Activated T-helper 17 cell treated with anti-CD3 and anti-CD28 coated beads, Interleukin-2, amount 50 U/mL, for 72 hours (primary cell): ENCODE measurements at places on chromosomes 1 and 21. TPM values are rescaled to one million over a fixed set of nuclear protein-coding genes. Genes with fewer than 3 reads are reported as not detected.
A peak's percentile ranks its signal among the peaks of the same experiment; 100 is the strongest.

DNA sequence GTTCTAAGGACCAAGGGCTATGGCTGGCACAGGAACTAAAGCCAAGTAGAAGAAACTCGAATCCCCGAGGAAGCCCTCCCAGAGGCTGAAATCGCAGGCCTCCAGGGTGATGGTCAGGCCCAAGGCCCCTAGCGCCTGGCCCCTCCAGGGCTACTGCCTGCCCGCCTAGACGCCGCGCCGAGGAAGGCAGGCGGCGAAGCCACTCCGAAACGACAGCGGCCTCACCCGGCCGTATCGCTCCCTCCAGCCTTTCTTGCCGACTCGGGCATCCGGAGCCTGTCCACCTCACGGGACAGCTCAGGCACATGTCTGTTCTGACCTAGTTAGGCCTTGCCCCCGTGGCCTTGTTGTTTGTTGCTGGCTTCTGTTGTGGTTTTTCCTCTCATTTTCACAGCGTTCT, 9.7 kb upstream of the LHX8 start:
- no peak for ATAC-seq

DNA sequence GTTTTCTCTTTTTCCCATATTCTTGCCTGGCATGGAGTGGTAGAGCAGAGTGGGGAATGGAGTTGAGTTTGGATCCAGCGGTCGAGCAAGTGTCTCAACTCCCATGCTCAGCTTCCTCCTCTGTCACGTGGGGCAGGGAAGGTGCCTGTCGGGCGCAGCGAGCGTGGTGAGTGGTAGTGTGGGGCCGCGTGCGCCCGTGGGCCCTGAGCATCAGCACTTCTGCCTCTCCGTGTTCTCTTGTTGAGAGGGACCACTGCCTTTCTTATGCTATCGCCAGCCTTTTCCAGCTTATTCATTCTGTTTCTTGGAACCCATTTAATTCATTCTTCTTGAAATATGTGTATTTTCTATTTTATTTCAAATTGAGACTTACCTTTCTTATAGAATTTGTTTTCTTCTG, 65.1 kb downstream of the ADARB1 start:
- ATAC-seq: no peak

DNA sequence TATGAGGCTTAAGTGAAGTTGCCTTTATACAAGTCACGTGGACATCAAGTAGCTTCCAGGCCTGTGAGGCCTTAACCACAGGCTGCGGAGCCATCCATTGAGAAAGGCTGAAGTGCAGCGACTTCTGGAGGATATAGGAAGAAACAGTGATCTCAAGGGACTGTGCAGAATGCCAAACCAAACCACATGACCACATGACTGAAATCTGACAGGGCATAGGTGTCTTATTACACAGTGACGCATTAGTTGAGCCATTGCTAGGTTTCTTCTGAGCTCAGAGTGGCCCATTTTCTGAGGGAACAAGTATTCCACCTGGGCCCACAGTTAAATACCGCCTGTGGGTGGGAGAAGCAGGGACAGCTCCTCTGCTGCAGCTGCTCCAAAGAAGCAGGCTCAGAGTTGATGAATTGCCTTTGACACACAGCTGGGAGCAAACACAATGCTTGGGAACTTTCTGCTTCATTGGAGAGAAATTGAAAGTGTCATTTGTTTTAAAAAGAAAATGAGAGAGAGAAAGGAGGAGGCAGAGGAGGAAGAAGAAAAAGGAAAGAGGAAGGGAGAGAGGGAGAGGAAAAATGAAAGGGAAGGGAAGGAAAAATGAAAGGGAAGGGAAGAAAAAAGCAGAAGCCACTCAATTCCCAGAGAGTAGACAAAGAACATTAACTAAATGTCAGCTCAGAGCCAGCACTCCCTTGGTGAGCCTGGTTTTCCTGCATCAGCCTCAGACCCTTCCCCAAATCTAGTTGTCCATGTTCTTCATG, 94.4 kb downstream of the COLGALT2 start:
- ATAC-seq: peak; percentile 51

- no peak for ATAC-seq
These were observed 277.1 kb upstream of the NCAM2 start for GRCh38 chr21:20721151-20721550.

DNA sequence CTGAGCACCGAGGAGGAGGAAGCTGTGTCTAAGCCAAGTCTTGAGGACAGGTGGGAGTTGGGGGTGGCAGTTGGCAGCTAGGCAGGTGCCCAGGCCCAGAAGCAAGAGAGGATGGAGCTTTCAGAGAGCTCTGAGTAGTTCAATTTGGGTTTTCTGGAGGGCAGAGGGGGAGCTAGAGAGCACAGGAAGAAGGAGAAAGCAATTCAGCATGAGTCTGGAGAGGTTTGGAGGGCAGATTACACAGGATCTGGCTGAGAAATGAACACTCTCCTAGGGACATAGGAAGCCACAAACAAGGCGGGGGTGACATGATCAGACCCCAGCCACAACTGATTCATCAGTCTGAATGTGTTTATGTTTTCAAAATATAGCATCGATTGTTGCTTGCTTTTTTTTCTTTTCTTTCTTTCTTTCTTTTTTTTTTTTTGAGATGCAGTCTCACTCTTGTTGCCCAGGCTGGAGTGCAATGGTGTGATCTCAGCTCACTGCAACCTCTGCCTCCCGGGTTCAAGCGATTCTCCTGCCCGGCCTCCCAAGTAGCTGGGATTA, 23.8 kb downstream of the PTPRF start:
- peak; percentile 89 for ATAC-seq

DNA sequence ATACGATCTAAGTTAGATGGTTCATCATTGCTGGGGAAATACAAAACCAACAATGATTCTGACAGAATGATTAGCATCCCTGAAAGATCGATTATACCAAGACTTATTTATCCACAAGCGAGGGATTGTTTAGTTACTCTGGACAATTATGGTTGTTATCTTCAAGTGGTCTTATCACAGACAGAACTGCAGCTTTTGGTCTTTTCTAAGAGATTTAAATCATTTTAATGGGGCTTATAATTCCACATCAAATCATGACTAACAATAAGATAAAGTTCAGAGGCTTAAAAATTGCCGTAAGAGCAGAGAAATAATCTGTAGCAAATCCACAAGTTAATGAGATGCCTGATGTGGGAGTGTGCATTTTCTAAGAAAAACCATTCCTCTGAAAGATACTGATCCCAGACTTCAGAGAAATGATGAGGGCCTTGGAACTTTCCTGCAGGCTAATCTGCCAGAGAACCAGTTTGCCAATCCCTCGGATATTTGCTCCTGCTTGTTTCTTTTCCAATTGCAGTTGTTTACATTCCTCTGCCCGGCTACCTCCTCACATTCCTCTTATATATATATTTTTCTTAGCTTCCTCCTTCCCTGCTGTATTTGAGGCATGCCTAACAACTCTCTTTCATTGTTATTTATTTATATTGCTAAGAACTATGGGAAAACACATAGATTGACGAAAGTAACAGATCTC, 134.8 kb downstream of the BACH1 start:
- no peak for ATAC-seq

DNA sequence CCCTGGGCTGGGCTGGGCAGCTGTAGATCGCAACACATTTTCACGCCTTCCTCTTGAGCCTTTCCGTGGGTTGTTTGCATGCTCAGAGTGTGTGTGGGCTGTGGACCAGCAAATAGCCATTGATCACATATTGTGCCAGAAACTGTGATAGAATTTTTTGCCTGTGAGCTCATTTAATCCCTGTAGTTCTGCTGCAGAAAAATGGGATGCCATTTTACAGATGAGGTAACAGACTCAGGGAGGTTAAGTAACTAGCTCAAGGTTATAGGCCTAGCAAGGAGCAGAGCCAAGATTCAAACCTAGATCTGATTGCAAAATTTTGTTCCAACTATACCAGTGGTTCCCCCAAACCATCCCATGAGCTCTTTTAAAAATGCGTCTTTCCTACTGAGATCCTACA, 10.5 kb downstream of the SPATA46 start:
- no peak for ATAC-seq

DNA sequence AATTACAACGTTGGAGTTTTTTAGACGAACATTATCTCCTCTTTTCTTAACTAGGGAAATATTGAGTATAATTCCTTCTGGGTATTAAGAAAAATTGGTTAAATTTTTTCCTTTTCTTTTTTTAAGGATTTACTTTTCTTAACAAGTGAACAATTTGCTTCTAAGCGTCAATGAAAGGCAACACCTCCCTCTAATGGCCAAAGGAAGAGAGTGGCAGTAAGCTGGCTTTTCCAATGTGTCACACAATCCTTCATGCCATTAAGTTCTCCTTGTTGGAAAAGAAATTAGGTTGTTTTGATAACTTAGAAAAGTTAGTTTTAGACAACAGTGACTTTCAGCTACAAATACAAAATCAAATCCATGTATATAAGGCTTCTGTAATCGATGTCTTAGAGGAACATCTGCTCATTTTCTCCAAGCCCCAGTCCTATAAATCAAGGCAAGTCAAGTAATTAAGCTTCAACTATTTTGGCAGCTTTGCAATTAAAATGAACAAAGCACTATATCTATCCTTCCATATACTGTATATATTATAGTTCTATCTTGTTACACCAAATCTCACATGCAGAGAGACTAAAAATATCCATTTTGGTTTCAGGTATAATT, 62.8 kb downstream of the EDEM3 start:
- ATAC-seq: no peak

- ATAC-seq: no peak
These were observed 3.4 kb downstream of the SEMA6C start for GRCh38 chr1:151143057-151143435.

GRCh38 chr1:67204298-67204980, 38.2 kb downstream of the IL23R start:
- no peak for ATAC-seq

DNA sequence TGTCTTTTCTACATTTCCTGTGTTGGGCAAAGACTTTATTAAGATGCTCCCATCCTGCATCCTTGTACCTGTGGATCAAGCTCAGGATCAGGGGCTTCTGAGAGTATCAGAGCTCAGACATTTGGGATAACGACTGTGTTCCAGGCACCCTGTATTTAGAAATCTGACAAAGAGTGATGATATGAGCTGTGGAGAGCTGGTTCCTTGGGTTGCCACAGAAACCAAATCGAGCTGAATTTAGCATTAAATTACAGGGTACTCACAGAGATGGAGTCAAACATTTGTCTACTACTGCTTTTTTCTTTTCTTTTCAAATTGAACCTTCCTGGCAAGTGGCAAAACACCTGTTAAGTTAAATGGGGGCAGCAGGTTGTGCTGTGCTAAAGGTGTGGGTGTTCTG, 110.6 kb downstream of the XCL2 start:
- no peak for ATAC-seq

- ATAC-seq: no peak
These were observed 158.1 kb downstream of the RUNX1 start for GRCh38 chr21:34890724-34891612.

- no peak for ATAC-seq
These were observed 32.7 kb downstream of the S100A10 start for GRCh38 chr1:151960780-151961513.

DNA sequence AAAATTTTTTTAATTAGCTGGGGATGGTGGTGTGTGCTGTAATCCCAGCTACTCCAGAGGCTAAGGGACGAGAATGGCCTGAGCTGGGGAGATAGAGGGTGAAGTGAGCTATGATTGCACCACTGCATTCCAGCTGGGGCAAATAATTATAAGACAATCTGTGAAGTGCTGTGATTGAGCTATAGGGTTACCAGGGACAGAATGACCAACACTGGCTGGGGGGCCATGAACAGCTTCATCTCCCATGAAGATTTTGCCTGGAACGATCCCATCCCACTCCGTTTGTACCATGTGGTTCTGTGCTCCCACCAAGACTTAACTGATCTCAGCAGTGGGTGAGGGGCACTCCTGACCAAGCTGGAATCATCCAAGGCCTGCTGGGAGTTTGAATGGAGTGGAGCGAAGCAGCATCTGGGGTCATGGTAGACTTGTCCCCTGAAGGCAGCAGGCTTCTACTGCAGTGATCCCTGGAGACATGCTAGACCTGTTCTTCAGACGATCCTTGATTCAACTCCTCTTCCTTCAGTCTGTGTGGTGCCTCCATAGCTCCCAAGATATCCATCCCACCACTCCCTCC, 53.6 kb upstream of the CTPS1 start:
- no peak for ATAC-seq

- no peak for ATAC-seq
These were observed 330.6 kb downstream of the DSCAM start for GRCh38 chr21:40516335-40516734.

- no peak for ATAC-seq
These were observed 104.2 kb upstream of the CASZ1 start for GRCh38 chr1:10900691-10901090.

DNA sequence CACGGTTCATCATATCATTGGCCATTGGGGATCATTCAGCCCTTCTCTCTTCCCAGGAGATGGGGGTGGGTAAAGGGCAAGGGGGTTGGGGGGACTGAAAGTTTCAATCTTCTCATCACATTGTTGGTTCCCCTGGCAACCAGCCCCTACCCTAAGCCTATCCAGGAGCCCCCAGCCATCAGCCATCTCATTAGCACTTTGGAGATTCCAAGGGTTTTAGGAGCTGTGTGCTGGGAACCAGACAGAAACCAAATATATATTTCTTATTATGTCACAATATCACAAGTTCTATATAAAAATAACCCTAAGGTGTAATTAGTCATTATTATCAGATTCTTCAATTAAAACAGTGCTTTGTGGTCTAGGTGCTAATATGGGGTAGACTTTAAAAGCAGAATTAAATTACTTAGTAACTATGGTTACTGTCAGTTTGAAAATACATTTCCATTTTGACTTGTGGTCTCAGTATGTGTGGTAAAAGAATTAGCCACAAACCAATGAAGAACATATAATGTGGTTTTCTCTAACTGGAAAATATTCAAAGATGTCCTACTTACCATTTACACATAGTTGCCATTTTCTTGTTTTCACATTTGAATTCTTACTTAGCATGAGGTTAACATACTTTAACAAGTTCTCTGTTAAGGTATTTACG, 28.1 kb downstream of the IL23R start:
- ATAC-seq: peak; percentile 29

IFI6 gene
- 32.3 TPM for total RNA-seq

LCE2A gene
- not detected for total RNA-seq

RGS7 gene
- not detected for total RNA-seq

RNF186 gene
- total RNA-seq: not detected

FCER1G gene
- 2.2 TPM for total RNA-seq

RNF223 gene
- not detected for total RNA-seq

FAM20B gene
- total RNA-seq: 30.9 TPM

PTGER3 gene
- not detected for total RNA-seq

PCSK9 gene
- not detected for total RNA-seq
